ENCODE measurements at places on chromosomes 5 and 9. TPM values are rescaled to one million over a fixed set of nuclear protein-coding genes. Genes with fewer than 3 reads are reported as not detected.

Gene PHYHD1
- total RNA-seq = 3.4 TPM

Gene TXNDC8
- not detected for total RNA-seq

Gene ARID3C
- 0.22 TPM for total RNA-seq

Gene SAP30L
- 32.5 TPM for total RNA-seq

Gene GABRA1
- not detected for total RNA-seq

Gene PAPPA
- total RNA-seq = 23.5 TPM

Gene CTSV
- total RNA-seq = 0.89 TPM

Gene CYLC2
- not detected for total RNA-seq

Gene CDO1
- 3.4 TPM for total RNA-seq

Gene TMEM167A
- 61.5 TPM for total RNA-seq

Gene RLN1
- not detected for total RNA-seq

Gene PCDHA12
- 0.11 TPM for total RNA-seq

Gene SH2D3C
- 0.11 TPM for total RNA-seq

Gene NDST1
- 39.5 TPM for total RNA-seq

Gene CHSY3
- 5.5 TPM for total RNA-seq

Gene FOXD4
- not detected for total RNA-seq

Gene TOR4A
- total RNA-seq = 38.7 TPM

Gene PRDM9
- total RNA-seq = not detected

Gene MAMDC2
- 2.4 TPM for total RNA-seq
